ENCODE measurements at places on chromosomes 1 and 21. TPM values are rescaled to one million over a fixed set of nuclear protein-coding genes. Genes with fewer than 3 reads are reported as not detected.

The OR2T6 gene
- not detected for total RNA-seq

The MFN2 gene
- total RNA-seq, result 80.5 TPM

The FCGR3A gene
- total RNA-seq, result not detected

The PRKAA2 gene
- 18.8 TPM for total RNA-seq

The ERRFI1 gene
- 38.3 TPM for total RNA-seq

The SSBP3 gene
- 9.0 TPM for total RNA-seq

The CDK11B gene
- total RNA-seq, result 6.9 TPM

The KCNN3 gene
- under 0.01 TPM for total RNA-seq

The MARK1 gene
- total RNA-seq, result 4.3 TPM

The ZBTB17 gene
- total RNA-seq, result 30.4 TPM

The NUCKS1 gene
- total RNA-seq, result 120 TPM

The KIFAP3 gene
- 55.7 TPM for total RNA-seq

The CCDC190 gene
- not detected for total RNA-seq

The DHRS3 gene
- total RNA-seq, result 28.9 TPM

The NPR1 gene
- total RNA-seq, result 39.5 TPM

The HMGN2 gene
- 94.5 TPM for total RNA-seq

The TMEM269 gene
- not detected for total RNA-seq

The SLC35F3 gene
- 2.7 TPM for total RNA-seq

The MYBPH gene
- not detected for total RNA-seq

The FLG2 gene
- not detected for total RNA-seq

The OR2M3 gene
- not detected for total RNA-seq

The UBL4B gene
- not detected for total RNA-seq

The UBE2U gene
- 0.10 TPM for total RNA-seq

The LCE2A gene
- not detected for total RNA-seq

The SLC30A10 gene
- 0.05 TPM for total RNA-seq

The FMN2 gene
- not detected for total RNA-seq

The EVA1C gene
- 0.69 TPM for total RNA-seq

The SWT1 gene
- 3.8 TPM for total RNA-seq

The AVPR1B gene
- not detected for total RNA-seq

The TMEM81 gene
- 2.4 TPM for total RNA-seq

The RXFP4 gene
- total RNA-seq, result not detected

The NLRP3 gene
- total RNA-seq, result 9.9 TPM

The WLS gene
- 32.5 TPM for total RNA-seq

The APCS gene
- total RNA-seq, result not detected

The LCE2C gene
- total RNA-seq, result not detected

The TNFAIP8L2 gene
- not detected for total RNA-seq

The KLF17 gene
- not detected for total RNA-seq

The CYP2J2 gene
- total RNA-seq, result 4.3 TPM

The KIRREL1 gene
- total RNA-seq, result 297 TPM

The LIPI gene
- total RNA-seq, result not detected

The AKR7A3 gene
- total RNA-seq, result 1.6 TPM

The GLUL gene
- total RNA-seq, result 300 TPM

The VCAM1 gene
- total RNA-seq, result 57.8 TPM

The PDC gene
- not detected for total RNA-seq

The CRYBG2 gene
- total RNA-seq, result 7.1 TPM

The RRAGC gene
- 15.3 TPM for total RNA-seq

The SLC22A15 gene
- total RNA-seq, result 3.5 TPM

The SFN gene
- 97.9 TPM for total RNA-seq

The IGSF3 gene
- 47.9 TPM for total RNA-seq

The ZBTB8B gene
- not detected for total RNA-seq

The CXADR gene
- 49.0 TPM for total RNA-seq

The TCEA3 gene
- total RNA-seq, result 9.6 TPM

The SLC9C2 gene
- 0.60 TPM for total RNA-seq

The FNBP1L gene
- total RNA-seq, result 61.0 TPM

The HPDL gene
- 0.52 TPM for total RNA-seq

The CYP4X1 gene
- 0.17 TPM for total RNA-seq
